SK-N-SH (cell line): ENCODE measurements at places on chromosomes 4 and X. TPM values are rescaled to one million over a fixed set of nuclear protein-coding genes. Genes with fewer than 3 reads are reported as not detected.
A peak's percentile ranks its signal among the peaks of the same experiment; 100 is the strongest.

DNA sequence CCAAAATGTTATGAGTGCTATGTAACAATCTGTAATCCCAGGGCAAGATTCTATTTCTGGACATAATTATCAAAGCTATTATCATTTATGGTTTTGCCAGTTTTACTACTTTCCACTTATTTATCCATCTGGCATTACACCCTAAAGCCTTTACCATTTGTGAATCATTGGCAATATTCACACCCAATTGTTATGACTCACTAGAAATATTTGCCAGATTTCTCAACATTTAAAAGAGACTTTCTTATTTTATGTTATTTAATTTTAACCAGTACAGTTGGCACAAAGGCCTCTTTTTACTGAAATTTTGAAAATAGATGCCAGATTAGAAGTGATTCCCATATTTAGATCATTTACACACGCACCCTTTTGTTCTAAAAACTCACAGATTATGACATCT lies 242.7 kb upstream of the WDFY3 start:
- no peaks in the 10 kb centered on the region for H3K27me3 ChIP-seq
- DNase-seq, result no peak
- H3K4me1 ChIP-seq, result no peaks in the 10 kb centered on the region
- H3K27ac ChIP-seq, result no peak overlapping the region

DNA sequence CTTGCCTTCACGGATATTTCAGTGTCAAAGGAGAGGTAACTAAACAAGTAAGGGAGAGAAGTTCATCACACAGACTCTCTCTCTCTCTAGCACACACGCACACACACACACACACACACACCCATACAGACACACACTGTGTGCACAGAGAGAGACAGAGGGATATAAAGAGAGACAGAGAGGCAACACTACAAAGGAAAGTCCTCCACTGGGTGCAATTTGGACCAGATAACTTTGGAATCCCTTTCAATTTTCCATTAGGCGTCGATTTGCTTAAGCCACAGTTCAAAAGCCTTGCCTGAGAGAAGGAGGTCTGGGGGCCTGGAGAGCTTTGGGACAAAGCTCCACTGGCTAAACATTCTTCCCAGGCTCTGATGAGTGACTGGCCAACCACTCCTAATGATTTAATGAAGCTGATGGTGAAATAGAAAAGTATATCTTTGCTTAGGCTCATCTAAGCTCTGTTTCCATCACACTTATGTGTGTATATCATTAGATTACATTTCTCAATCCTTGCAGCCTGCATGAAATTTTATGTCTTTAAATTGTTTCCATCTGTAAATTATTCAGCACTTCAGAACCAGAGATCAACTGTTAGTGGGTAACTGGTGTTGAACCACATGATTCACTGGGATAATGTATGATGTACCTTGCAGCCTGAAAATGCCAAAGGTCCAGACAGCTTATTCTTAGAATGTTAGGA lies 180.8 kb downstream of the MAGEB17 start:
- no peak overlapping the region for H3K27ac ChIP-seq
- no peaks in the 10 kb centered on the region for H3K36me3 ChIP-seq
- no peaks in the 10 kb centered on the region for H3K4me1 ChIP-seq
- H3K27me3 ChIP-seq, result no peaks in the 10 kb centered on the region
- no peak for DNase-seq

GRCh38 chrX:153379971-153380581 lies 21.1 kb downstream of the PNMA6E start:
- H3K27me3 ChIP-seq, result peaks cover 4% of the 10 kb centered on the region
- H3K4me3 ChIP-seq, result no peak overlapping the region
- H3K4me1 ChIP-seq, result peaks cover 3% of the 10 kb centered on the region; the same call in 1 of the 2 replicates
- peak; percentile 47 for DNase-seq
- H3K36me3 ChIP-seq, result no peaks in the 10 kb centered on the region

DNA sequence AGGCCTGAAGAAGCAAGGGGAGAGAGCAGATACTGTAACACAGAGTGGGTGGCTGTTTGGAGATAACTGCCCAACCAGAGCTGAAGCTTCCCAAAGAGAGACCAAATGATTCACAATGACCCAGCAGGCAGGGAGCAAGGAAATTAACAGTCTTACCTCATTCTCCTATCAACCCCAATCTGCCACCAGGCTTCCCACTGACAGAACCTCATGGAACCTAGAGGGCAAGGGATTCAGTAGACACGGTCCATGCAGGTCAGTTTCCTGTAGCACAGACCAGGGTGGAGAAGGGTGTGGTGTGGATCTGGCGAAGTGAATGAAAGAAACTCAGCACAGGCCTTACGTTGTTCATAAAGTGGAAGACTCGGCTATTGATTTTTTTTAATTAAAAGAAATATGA lies 60.7 kb upstream of the ALB start:
- DNase-seq, result no peak
- no peaks in the 10 kb centered on the region for H3K4me1 ChIP-seq
- peaks cover 14% of the 10 kb centered on the region; the same call in 1 of the 2 replicates for H3K27me3 ChIP-seq
- no peak overlapping the region for H3K4me3 ChIP-seq

DNA sequence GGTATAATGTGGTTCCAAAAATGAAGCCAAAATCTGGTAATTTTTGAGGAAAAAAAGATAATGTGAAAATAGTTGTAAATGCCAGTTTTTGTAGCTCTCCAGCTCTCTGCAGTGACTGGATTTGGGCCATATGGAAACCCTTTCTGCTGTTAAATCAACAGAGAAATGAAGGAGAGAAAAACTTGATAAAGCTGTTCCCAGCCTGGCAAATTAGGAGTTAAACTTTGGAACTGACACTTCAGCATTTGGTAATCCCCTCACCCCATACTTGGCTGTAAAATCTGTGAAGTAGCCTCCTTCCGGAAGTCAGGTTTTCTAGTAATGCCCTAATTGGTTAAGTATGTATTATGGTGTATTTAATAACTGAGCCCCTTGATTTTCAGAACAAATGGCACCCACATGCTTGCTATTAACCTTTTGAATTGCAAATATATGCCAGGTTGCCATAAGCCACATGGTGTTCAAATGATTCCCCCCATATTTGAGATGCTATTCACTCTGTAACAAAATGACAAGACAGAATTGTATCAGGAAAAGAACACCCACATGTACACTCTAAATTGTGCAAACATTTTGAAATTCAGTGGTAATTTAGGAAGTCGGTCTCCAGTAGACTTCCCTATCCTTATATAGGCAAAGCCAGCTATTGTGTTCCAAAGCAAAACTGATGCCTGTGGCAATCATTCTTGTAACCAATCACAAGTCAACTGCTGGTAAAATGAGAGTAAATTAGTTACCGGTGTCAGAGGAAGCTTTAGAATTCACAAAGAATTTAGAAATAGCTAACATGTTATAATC lies 96.3 kb upstream of the ADAMTS3 start:
- no peak overlapping the region for H3K27ac ChIP-seq
- DNase-seq, result no peak
- no peaks in the 10 kb centered on the region for H3K36me3 ChIP-seq
- H3K4me3 ChIP-seq, result no peak overlapping the region

The REELD1 gene
- polyA plus RNA-seq, result not detected in 2 replicates
